SJCRH30 (cell line): ENCODE measurements at places on chromosomes 7 and 10.
A peak's percentile ranks its signal among the peaks of the same experiment; 100 is the strongest.

DNA sequence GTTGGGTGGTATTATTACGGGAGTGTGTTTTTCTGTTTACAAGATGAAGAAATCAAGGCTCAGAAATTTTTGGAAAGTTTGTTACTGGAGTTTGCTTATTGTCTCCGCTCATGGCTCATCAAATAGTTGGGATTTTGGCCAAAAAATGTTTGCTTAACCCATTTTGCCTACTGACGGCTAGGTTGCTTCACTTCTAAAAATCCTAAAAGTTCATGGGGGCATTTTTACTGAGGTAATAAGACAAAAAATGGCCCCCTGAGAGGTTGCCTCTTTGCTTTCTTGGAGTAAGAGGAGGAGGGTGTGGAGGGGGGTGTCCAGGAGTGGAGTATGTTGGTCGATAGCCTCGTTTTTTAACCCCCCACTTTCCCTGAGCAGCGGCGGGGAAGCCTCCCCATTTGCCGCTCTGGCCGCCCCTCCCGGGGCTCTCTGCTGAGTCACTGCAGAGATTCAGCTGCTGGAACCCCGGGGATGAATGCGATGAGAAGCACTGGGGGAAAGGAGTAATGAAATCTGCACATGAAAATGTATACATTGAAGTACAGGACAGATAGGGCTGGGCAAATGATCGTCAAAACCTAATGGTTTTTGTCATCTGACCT lies 1.5 kb downstream of the MEST start:
- DNase-seq = peak; percentile 60

GRCh38 chr10:71205468-71205867 lies 6.9 kb upstream of the UNC5B start:
- no peak for DNase-seq

DNA sequence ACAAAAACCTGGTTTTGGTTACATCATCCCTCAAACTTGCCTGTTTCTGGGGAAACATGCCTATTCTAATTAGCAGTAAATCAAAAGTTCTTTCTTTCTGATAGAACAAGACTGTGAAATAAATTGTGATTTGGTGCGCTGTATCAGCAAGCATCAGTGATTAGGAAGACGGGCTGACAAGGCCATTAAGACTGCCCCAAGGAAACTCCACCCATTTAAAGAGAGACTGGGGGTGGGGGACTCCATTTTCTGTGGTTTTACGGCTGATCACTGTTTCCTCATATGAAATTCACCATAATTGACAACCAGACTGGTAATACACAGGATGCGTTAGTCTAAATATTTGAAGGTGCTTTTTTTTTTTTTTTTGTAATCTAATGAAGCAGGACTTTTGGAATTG lies 68.7 kb downstream of the MBL2 start:
- DNase-seq = peak; percentile 52

GRCh38 chr7:132654150-132654549 lies 77.9 kb upstream of the PLXNA4 start:
- DNase-seq = no peak

DNA sequence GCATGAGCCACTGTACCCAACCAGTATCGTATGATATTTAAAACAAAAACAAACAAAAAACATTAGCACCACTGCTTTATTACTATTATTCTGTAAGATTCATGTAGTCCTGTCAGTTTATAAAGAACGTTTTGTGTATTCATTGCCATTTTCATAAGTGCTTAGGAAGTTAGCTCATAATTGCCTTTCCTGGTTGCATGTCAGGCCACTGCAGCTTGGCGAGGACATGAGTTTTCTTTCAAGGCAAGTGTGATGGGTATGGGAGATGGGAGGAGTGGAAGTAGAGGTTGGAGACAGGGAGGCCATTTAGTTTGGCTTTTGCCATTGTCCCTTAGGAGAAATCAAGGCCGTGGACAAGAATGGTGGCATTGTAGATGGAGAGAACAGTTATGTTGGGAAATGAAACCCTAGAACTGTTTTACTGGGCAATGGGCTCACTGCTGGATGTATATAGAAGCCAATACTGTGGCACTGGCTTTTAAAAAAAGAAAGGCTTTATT lies 48.9 kb downstream of the TYW1 start:
- DNase-seq = no peak

DNA sequence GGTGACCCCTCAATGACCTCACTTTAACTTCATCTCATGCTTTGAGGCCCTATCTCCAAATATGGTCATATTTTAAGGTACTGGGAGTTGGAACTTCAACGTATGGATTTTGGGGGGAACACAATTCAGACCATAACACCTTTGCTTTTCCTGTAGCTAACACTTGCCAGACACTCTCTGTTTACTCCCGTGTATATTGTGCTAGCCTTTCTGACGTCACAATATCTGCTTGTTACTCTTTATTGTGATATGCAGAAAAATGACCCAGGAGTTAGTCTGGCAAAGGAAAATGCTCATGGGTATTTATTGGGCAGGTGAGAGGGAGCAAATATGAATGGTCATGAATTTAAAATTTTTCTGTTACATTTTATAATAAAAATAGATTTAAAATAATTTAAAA lies 45.7 kb upstream of the KCND2 start:
- DNase-seq = no peak
